Activated CD4-positive, alpha-beta T cell treated with anti-CD3 and anti-CD28 coated beads, Interleukin-2, Interleukin-6, amounts not matched to agents 100 ng/mL and 50 ng/mL, durations not matched to agents 16 hours and 8 hours (primary cell): ENCODE measurements at places on chromosomes 2 and 18.

- no peak for DNase-seq
Measured at GRCh38 chr2:231531883-231532755, 1.9 kb upstream of the NMUR1 start.

- DNase-seq: no peak
Measured at GRCh38 chr2:222404151-222404905, 20.0 kb upstream of the SGPP2 start.

DNA sequence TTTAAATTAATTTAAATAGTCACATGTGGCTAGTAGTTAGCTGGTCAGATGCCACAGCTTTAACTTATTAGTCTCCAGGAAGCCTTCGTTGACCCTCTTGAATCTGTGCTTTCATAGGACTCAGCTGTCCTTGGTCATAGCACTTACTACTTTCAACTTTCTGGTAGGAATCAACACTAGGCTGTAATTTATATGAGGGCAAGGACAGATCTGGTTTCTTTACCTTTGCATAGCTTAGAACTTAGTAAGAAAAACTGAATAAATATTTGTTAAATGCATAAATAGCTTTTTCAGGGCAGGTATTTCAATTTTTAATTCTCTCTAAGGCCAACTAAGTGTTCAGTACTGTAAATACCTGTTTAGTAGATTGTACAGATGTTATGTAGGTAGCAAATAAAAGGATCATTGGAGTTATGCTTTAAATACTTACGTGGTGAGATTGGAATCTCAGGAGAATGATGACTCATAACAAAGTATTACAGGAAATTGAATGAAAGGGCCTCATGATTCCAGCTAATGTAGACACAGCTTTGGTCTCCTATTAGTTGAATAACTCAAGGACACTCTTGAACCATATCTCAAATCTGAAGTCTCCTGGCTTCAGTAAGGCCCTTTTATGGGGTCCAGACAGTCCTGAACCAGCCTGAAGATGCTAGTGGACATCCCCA is 2.6 kb downstream of the CLIP4 start:
- DNase-seq: no peak

- DNase-seq: no peak
Measured at GRCh38 chr2:13694673-13695072, 937.8 kb upstream of the LRATD1 start.

DNA sequence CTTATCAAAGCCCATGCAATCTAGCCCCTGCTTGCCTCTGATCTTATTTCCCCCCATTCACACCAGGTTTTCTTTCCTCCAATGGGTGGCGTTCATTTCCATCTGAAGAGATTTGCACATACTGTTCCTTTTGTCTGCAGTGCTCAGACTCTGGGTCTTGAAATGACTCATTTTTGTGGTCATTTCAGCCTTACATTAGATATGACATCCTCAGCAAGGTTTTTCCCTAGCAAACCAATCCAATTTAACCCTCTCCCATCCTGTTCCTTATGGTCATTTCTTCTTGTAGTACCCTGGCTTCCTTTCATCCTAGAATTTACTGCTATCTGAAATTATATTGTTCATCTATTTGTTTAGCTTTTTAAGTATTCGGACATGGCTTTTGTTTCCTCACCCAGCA is 42.5 kb upstream of the SCN1A start:
- peak; percentile 5 for DNase-seq

DNA sequence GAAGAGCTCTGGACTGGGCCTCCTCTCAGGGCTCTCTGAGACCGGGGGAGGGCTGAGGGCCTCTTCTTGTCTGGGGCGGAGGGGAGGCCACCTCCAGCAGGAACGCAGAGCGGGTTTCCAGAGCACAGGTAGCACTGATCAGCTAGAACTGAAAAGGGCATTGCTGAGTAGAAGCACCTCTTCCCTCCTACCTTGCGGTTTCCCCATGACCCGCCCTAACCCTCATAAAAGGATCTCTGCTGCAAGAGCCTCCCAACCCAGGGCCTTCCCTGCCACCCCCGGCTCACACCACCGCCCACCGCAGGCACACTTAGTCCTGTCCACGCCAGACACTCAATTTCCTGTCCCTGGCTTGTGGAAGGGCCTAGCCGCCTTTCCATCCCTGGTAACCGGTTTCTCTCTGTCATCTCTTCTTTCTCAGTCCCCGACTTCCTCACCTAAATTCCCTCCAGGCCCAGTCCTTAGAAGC is 966 bp downstream of the ADCY3 start:
- DNase-seq: peak; percentile 76

DNA sequence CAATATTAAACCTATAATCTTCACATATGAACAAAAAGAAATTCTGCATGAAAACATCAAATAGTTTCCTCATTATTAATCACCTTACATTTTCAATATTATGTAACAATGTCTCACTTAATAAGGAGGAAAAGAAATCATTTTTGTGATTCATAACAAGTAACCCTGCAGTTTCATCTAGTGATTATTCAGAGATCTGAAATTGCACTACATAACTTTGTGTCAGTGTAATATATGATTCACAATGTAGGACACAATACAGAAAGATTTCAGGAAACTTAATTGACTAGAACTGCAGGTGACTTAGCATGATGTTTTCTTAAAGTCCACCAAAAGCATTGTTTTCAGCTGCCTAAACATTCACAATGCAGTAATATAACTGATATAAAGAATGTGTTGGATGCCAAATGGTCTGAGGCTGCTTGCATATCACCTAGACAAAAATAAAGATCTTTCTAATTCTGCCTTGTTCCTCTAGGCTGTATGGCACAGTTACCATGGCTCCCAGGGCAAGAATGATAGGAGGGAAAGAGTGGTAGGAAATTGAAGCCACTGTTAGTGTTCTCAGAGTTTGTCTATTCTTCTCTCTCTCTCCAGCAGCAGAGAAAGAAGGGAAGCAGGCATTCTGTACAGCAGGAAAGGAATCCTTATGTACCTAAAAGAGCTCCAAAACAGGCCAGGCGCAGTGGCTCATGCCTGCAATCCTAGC is 366.6 kb downstream of the FSIP2 start:
- DNase-seq: no peak

GRCh38 chr2:239716536-239717318 is 308.4 kb downstream of the NDUFA10 start:
- no peak for DNase-seq

DNA sequence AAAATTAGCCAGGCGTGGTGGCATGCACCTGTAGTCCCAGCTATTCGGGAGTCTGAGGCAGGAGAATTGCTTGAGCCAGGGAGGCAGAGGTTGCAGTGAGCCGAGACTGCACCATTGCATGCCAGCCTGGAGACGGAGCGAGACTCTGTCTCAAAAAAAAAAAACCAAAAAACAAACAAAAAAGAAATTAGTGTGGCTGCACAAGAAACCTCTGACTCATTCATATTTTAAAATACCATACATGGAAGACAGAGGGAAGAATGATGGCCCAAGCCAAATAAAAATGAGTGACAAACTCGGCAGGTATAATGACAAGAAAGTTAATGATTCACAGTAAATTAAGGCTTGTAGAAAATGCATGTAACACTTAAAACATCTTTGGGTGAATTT is 875.8 kb downstream of the EPHA4 start:
- DNase-seq: no peak

DNA sequence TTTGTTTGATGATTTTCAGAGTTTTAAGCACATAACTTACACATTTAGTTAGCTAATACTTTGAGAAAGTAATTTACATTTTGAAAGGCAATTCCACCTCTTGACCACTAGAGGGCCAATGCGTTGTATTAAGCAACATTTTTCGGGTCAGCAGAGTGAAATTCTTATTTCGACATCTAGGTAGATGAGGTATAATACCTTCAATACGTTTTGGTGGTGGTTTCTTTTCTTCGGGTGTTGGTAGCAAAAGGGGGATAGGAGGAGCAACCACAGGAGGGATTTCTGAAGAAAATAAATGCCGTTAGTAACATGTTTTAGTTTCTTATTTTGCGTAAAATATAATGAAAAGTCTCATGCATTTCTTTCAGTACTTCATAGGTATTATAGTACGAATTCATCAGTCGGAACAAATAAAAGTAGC is 106.3 kb downstream of the TTN start:
- DNase-seq: peak; percentile 31

GRCh38 chr2:16960579-16960978 is 294.9 kb upstream of the CYRIA start:
- DNase-seq: no peak

GRCh38 chr18:34709750-34710441 is at the start of gene DTNA:
TSS of gene DTNA (plus strand) at chr18:34710298. CDS start at chr18:34755977, 45,679 bp downstream.
- DNase-seq: no peak

DNA sequence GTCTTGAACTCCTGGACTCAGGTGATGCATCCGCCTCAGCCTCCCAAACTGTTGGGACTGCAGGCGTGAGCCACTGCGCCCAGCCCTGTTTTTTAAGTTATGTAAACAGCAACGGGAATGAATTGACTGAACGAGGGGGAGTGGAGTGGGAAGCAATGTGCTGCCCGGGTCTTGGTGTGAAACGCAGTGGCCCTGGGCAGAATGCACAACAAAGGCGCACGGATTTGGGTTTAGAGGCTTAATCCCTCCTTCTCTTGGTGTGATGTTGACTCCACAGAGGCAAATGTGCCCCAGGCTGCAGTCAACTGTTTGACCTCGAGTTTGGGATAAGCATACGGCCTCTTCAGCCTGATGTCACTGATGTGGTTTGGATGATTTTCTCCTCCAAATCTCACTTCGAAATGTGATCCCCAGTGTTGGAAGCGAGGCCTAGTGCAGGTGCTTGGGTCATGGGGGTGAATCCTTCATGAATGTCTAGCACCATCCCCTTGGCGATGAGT is 97.4 kb downstream of the AGAP1 start:
- no peak for DNase-seq

DNA sequence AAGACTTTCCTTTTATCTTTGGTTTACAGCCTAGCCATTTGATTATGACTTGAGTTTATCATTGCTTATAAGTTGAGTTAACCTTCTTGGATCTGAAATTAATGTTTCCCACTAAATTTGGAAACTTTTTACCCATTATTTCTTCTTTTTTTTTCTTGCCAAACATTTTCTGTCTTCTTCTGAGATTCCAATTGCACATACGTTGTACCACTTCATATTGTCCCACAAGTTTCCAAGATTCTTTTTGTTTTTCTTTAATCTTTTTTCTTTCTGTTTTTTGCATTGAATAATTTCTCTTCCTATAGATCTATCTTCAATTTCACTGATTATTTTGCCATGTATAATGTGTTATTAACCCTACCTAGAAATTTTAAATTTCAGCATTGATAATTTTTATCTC is 18.6 kb downstream of the LONRF2 start:
- no peak for DNase-seq

- no peak for DNase-seq
Measured at GRCh38 chr2:130916438-130916705, 79.7 kb downstream of the ARHGEF4 start.

- DNase-seq: no peak
Measured at GRCh38 chr2:33209976-33210375, 263.2 kb downstream of the LTBP1 start.

DNA sequence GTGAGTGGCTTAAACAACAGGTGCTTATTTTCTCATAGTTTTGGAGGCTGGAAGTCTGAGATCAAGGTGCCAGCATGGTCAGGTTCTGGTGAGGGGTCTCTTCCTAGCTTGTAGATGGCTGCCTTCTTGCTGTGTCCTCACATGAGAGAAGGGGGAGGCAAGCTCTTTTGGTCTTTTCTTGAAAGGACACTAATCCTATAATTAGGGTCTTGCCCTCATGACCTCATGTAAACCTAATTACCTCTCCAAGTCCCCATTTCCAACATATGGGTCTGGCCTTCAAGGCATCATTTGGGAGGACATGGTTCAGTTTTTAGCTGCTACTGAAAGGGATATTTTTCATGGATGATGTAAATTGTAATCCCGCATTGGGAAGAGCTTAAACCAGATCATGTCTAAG is 18.0 kb downstream of the RBM44 start:
- DNase-seq: no peak

- no peak for DNase-seq
Measured at GRCh38 chr2:31428001-31428418, 13.5 kb upstream of the XDH start.

- DNase-seq: no peak
Measured at GRCh38 chr2:202486351-202486750, 110.2 kb downstream of the BMPR2 start.

- DNase-seq: peak; percentile 80
Measured at GRCh38 chr18:59921384-59921891, 21.6 kb downstream of the PMAIP1 start.

- DNase-seq: no peak
Measured at GRCh38 chr2:241052677-241053360, 49.3 kb downstream of the MTERF4 start.

DNA sequence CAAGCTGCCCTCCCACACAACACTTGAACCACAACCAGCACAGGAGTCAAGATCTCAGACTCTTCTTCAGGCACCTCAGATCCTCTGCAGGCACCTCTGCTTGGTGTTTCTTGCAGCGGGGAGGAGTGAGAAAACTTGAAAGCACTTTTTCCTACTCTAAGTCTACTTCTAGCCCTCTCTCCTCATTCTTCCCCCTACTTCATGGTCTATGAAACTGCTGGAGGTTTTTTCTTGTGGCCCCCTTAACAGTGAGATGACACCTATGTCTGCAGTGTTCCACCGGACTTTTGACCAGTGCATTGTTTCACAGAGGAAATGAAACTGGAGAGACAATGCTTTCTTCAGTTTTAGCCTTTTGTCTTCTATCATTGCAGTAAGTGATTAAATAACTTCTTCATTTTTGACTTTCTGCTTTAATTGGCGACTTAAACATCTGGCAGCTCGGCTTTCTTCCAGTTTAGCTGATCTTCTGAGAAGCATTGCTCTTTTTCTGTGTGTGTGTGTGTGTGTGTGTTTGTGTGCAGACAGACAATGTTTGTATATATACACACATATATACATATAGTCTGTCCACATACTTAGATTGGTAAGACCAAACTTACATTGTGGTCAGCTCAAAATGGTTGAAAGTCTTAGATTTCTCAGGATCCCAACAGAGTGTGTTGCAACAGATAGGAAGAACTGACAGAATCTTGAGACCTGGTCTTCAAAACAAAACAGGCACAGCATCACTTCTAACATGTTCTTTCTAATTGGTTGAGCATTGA is 1474.0 kb upstream of the TMEFF2 start:
- DNase-seq: no peak

- DNase-seq: no peak
Measured at GRCh38 chr18:56516789-56517188, 121.6 kb downstream of the TXNL1 start.

GRCh38 chr18:76505614-76506013 is 10.6 kb upstream of the ZNF516 start:
- no peak for DNase-seq

DNA sequence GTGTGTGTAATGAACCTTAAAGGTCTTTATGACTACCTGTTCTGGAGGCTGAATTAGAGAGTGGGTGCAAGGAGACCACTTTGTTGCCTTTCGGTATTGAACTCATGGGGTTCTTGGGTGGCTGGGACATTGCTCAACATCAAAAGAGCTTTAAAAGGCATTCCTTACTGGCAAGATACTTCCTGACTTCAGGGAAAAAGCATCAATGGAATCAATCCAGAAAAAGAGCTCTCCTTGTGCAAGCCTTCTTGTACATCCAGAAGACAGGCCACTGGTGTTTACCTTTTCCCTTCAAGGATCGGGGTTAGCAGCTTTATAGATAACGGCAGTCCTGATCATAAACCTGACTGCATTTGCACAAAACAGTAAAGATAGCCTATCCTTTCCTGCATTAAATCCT is 9.5 kb downstream of the PNO1 start:
- no peak for DNase-seq
